Stimulated activated CD4-positive, alpha-beta T cell treated with anti-CD3 and anti-CD28 coated beads, Interleukin-1b, Interleukin-23, amount 100 ng/mL, for 48 hours (primary cell): ENCODE measurements at places on chromosomes 7 and 10.

DNA sequence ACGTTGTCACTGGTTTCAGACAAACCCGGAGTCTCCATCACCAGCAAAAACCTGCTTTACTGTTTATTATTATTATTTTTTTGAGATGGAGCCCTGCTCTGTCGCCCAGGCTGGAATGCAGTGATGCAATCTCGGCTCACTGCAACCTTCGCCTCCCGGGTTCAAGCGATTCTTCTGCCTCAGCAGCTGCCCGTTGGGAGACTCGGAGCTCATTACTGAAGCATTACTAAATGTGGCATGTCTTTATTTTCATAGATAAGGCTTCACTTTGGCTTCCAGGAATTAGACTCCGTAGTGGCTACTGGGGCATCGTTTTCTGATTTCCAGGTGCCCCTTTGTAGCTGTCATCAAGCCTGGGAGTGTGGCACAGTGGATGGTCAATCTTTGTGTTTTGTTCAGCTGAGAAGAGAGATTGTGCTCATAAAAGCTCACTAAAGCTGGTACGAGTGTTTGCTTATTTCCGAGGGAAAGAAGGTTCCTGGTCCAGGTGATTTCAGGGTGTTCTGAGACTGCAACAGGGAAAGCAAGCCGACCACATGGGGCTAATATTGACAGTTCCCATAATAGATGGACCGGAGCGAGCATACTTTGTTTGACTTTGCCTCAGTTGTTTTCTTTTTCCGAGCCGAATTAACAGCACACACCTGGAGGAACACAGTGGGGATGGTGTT, 163.1 kb downstream of the CAMK1D start:
- DNase-seq, result no peak

- DNase-seq, result no peak
Observed at GRCh38 chr10:44242826-44243225, 142.1 kb downstream of the CXCL12 start.

GRCh38 chr10:29784175-29784773, 149.5 kb upstream of the SVIL start:
- no peak for DNase-seq

DNA sequence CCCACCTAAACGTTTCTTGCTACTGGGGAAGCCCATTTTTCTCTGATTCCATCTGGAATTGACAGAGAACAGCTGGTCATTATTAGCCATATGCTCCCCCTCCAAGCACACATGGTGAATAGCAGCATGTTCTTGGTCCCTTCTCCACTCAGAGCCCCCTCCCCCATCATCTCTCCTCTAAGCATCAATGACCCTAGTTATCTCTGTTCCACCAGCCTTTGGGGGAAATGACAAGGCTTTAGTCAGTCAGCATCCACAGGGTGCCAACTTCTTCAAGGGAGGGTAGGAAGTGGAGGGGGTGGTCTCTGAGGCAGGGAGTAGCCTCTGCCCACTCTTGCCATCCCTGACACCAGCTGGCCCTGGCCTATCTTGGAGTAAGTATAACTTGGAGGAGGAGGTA, 163.1 kb downstream of the UBE2H start:
- no peak for DNase-seq

GRCh38 chr7:141023295-141023694, 8.5 kb upstream of the MRPS33 start:
- DNase-seq, result no peak

- no peak for DNase-seq
Observed at GRCh38 chr7:131518626-131519025, 37.8 kb downstream of the PODXL start.

- no peak for DNase-seq
Observed at GRCh38 chr7:90081621-90082020, 72.6 kb upstream of the STEAP1 start.

DNA sequence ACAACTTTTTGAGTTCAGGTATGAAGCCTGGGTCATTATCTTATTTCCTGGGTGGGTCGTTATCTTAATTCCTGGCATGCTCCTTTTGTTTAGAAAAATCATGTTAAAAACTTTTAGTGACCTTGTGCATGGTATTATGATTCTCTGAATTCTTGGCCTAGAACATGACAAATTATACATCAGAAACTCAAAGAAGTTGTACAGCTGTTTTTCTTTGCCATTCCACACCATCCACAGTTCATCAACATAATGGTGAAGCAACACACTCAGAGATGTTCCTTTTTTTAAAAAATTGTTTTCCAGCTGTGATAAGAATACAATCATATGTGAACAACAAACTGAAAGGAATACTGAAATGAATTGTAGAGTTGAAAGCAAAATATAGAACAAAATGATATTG, 149.2 kb upstream of the SEMA3D start:
- no peak for DNase-seq

DNA sequence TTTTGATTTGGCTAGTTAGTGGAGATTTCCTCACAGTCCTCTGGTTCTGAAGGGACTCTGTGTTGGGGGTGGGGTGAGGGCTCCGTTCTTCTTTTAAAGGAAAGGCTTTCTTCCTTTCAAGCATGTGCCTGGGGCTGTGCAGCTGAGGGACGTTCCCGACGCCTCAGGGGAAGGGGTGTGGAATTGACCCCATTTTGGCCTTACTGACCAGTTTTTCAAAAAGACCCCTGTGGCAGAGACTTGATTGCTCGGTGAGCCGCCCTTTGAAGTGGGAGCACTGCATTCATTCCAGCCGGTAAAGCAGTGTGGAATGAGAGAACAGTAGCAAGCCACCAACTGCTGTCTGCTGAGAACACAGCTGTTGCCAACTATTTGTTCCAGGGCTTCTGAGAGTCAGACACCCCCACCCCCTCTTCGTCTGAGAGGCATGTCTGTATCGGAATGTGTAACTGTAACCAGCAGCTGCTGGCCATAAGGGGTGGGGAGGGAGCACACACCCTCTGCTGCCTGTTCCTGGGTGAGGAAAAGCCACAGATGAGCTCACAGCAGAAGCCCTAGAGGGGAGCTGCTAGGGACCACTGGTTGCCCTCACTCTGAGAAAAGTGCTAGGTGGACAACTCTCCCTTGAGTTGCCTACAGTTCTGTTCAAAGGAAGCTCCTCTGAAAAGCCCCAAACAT, 33.2 kb downstream of the WBP1L start:
- peak; percentile 30 for DNase-seq

DNA sequence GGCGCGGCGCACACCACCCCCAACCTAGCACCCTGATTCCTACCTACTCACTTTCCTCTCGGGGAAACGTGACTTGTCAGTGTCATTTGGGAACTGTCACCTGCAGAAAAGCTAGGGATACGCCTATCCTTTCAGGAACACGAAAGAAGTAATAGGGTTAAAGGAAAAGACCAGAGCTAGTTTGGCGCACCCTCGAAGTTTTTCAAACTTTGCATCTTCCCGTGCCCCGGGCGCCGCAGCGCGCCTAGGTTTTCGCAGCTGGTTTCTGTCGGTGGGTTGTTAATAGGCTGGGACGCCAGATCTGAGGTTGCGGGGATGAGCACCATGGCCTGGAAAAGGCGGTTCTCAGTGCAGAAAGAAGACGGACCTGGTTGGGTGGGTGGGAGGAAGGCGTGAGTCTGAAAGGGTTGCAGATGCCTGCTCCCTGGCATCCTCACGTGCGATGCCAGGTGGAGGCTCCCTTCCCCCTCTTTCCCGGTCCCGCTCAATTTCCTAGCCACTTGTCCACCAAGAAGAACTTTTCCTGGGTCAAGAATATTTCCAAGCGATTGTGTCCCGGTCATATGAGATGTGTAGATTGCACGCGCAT, 568 bp upstream of the MEOX2 start:
- no peak for DNase-seq

DNA sequence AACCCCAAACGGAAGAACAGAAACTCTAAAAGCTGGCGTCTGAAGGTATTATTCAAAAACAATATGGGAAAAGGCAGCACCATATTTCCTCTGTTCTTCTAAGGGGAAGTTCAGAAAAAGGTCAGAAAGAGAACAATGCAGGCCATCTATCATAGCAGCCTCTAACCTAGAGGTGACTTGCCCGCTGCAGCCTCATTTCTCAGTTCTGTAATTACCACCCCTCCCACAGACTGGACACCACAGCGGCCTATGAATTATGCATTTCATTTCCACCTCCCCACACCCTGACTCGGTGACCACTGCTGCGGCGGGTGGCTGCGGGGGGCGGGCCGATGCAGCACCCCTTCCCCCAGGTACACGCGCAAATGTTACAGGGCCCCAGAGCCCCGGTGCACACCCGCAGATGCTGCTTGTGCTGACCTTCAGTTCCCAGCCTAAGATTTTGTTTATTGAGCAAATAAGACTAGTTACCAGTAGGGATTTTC, 125.5 kb downstream of the CLEC2L start:
- DNase-seq, result peak; percentile 43

DNA sequence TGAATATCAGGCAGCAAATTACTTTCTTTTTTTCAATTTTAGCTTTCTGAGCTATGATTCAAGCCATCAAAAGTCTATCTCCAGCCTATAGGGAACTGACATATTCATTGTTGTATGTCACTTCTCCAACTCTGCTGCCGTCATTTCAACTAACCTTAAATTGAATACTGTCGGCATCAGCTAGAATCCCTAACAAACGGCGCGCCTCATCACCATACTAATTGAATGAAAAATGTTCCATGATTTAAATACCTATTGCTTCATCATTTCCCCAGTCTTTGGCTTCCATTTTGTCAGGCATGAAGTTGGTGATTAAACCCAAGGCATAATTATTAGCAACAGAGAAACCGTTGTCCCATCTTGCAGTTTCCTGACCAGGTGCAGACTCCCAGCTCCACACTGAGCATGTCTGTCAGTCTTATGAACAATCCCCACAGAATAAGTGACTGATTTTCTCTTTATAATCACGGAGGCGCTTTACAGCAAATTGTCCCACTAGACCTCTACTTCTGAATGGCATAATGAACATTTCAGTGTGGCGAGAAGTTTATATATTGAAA, 83.5 kb upstream of the NPY start:
- DNase-seq, result no peak

DNA sequence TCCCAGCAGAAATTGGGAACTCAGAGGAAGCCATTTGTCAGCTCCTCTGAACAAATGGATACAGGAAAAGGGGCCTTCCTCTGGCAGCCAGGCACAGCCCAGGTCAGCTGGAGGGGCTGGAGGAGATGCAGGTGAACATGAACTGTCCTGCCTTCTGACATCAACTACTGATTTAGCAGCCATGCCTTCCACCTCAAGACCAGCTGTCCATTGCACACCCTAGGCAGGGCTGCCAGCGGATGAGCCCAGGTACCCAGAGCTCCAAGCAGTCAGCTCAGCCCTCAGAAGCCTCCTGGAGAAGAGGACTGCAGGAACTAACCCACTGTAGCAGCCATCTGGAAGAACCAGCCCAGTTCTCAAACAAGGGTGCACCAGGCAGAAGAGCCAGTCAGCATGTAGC, 44.1 kb upstream of the GDF10 start:
- no peak for DNase-seq

DNA sequence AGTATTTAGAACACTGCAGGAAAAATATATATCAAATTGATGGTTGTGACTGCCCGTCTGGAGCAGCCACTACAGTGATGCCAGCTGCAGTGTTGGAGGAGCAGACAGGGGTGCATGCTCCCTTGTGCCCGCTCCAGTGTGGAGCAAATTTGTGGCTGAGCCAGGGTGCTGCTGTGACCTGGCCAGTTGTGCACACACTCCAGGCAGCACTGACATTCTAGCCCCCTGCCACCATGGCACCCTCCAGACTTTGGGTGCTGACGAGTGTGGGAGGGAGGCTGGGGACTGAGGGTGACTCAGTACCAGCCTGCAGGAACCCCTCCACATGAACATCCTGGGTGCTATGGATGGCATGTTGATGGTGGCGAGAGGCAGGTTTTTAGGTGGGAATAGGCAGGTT, 160.0 kb upstream of the PCDH15 start:
- DNase-seq, result no peak

DNA sequence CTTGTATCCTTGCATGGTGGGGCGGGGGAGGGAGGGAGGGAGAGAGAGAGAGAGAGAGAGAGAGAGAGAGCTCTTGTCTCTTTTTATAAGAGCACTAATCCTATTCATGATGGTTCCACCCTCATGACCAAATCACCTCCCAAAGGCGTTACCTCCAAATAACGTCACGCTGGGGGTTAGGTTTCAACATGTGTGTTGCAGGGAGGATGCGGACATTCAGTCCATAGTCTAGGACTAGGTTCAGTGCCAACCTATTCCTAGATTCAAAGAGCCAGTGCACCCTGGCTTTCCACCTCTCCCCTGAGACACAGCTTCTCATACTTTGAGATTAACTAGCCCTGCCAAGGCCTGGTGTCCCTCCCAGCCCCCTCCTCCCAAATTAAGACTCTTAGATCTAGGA, 123.0 kb downstream of the GRK5 start:
- no peak for DNase-seq

DNA sequence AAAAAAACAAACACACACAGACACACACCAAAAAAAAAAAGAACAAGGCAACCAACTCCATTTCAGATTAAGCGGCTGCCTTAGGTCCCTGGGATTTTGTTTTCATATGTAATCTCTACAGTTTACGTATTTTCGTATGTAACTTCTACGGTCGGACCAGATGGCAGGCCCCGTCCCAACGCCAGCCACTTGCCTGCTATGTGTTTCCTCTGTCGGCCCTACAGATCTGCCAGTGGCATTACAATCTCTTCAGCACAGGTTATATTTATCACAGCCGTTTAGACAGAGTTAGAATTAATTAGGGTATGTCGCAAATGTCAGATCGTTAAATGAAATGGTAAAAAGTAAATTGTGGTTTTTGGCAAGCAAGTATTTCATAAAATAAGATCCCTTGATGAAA, 99.3 kb downstream of the DNAJB6 start:
- no peak for DNase-seq

DNA sequence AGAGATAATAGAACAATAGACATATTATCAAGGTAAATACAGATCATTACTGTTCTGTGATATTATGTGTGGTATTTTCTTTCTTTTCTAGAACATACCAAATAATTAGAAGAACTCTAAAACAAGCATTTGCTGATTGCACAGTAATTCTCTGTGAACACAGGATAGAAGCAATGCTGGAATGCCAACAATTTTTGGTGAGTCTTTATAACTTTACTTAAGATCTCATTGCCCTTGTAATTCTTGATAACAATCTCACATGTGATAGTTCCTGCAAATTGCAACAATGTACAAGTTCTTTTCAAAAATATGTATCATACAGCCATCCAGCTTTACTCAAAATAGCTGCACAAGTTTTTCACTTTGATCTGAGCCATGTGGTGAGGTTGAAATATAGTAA, 185.5 kb downstream of the CFTR start:
- DNase-seq, result no peak

GRCh38 chr7:158935062-158935461, 78.7 kb downstream of the DYNC2I1 start:
- no peak for DNase-seq
